ENCODE measurements at places on chromosomes 4 and X.

- no peak for DNase-seq
Measured at GRCh38 chr4:150050566-150050965, 27.7 kb upstream of the DCLK2 start.

DNA sequence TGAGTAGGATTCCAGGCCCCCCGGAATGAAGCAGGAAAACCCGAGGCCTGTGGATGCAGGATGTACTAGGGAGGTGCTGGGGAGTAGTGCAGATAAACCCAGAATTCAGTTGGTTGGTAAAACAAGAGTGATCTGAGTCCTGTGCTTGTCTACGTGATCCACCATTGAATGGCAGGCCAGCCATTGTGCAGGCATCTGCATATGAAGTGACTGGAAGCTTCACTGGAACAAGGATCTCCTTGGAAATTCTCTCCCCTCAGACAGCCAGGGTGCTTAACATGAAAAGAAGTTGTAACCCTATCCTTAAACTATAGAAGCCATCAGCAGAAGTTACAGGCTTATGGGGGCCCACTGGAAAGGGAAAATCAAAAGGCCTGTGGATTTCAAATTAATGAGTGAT is 656 bp upstream of the GSPT2 start:
- DNase-seq = no peak

GRCh38 chrX:47264483-47265173 is 31.8 kb downstream of the USP11 start:
- DNase-seq = peak; percentile 62

- no peak for DNase-seq
Measured at GRCh38 chrX:118528071-118528737, 32.6 kb downstream of the DOCK11 start.

DNA sequence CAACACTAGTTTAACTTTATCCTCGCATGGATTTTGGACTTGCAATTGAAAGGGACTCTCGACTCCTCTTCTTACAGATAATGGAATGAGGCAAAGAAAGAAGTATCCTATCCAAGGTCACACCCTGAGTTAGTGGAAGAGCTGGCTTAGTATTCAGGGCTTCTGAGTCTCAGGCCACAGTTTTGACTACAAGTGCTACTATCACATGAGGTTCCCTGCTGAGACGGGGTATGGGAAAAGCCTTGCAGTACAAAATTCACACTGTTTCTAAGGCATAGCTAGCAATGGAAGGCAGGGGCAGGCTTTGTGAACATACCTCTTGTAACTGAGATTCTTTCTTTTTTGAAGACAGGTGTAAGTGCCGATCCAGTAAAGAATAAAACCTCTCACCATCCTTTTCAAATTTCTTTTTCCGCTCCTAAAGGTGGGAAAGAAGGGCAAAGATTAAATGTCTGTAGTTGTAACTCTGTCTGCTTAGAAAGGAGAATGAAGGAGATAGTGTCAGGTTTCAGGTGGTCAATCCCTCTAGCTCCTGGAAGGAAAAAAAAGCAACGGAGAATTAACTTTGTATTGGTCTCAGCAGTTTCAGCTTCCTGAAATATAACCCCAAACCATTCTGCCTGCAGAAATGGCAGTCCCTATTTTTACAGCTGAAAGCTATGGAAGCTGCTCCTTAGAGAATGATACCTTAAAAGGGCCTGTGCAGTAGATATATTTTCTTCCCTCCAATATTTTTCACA is 199.0 kb downstream of the OPHN1 start:
- DNase-seq = peak; percentile 15

GRCh38 chrX:35150052-35150451 is 207.5 kb downstream of the FAM47B start:
- no peak for DNase-seq

DNA sequence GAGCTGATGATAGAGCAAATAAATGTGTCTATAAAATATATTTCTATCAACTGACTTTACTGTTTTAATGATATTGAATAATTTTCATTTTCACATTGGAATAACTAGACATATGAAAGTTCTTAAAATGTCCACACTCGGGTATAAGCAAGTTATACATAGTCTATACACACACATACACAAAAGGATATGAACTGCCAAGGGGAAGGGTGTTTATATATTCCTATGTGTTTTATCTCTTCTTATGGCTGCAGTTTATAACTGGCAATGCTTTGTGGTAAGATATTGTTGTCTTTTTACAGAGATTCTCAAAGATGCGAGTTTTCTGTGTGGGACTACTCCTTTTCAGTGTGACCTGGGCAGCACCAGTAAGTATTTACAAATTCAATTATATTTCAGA is 1.6 kb downstream of the MEPE start:
- DNase-seq = no peak

DNA sequence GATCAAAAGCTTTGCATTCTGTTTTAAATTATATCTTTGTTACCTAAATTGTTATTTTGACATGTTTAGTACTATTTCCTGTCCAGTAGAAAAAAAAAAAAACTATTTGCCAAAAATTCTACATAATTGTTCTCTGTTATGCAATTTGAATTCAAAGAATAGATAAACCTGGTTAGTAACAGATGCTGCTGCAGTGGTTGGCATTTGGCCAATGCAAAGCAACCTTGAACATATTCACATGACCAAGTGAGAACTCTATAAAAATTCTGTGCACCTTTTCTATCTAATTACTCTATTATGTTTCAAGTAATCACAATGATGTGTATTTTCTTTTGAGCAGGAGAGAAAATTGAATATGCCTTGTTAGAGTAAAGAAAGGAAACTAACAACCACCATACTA is 1473.4 kb downstream of the RPA4 start:
- DNase-seq = no peak

- no peak for DNase-seq
Measured at GRCh38 chr4:2332201-2332975, 70.5 kb upstream of the MXD4 start.

GRCh38 chr4:153211986-153212728 is 7.9 kb downstream of the TRIM2 start:
- peak; percentile 85 for DNase-seq

GRCh38 chrX:77975755-77976154 is 6.3 kb upstream of the PGAM4 start:
- peak; percentile 11 for DNase-seq

DNA sequence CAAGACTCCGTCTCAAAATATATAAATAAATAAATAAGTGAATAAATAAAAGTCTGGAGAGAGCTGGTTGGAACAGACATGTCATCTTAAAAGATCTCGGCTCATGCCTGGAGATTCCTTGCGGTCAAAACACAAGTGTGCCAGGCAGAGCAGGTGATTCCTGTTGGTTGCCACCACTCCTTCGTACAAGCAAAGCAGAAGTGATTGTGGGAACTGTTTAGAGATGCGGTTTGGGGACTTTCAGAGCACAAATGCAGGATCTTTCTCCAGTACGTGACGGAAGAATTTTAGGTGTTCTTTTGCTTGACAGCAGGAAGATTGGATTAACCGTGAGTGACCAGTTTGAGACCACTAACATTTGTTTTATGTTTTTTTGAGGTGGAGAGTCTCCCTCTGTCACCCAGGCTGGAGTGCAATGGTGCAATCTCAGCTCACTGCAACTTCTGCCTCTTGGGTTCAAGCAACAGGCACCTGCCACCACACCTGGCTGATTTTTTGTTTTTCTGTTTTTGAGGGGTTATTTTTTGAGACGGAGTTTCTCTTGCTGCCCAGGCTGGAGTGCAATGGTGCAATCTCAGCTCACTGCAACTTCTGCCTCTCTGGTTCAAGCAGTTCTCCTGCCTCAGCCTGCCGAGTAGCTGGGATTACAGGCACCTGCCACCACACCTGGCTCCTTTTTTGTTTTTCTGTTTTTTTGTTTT is 2.8 kb upstream of the CRLF2 start:
- no peak for DNase-seq

- DNase-seq = peak; percentile 60
Measured at GRCh38 chr4:86942185-86942666, 7.4 kb downstream of the AFF1 start.

DNA sequence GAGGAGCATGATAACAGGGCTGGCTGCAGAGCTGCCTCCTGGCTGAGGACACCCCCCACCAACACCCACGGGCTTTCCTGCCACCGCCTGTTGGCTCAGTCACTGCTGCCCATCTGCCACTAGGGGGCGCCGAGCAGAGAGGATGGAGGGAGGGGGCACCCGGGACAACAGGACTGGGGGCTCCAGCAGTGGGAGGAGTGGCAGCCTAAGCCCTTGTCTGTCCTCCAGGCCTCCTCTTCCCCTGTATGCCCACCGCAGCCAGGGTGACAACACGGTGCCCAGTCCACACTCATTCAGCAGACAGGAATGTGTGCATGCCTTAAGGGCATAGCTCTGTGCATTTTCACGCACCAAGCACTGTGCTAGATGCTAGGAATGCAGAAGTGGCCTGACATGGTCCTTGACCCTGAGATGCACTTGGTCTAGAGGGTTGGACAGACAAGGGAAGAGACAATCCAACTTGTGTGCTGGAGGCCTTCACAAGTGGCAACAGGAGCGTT is 149.9 kb downstream of the AMMECR1 start:
- peak; percentile 25 for DNase-seq

DNA sequence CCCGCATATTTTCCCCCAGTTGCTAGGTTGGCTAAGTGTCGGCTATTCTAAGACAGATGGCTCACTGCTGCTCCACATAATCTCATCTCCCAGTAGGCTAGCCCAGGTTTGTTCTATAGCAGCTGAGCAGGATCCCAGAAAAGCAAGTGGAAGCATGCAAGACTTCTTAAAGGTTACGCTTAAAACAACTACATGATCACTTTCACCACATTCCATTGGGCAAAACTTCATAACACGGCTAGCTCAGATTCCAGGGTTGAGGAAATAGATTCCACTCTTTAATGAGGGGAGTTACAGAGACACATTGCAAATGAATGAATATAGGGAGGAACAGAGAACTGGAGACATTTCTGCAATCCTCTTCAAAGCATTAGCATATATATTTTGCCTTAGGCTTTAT is 12.9 kb upstream of the RAB33B start:
- DNase-seq = no peak

GRCh38 chrX:151982222-151982621 is 7.7 kb upstream of the GABRE start:
- peak; percentile 72 for DNase-seq

GRCh38 chr4:30056016-30056766 is 664.0 kb upstream of the PCDH7 start:
- no peak for DNase-seq

- DNase-seq = peak; percentile 91
Measured at GRCh38 chr4:86664959-86665358, 70.8 kb downstream of the PTPN13 start.
